ENCODE measurements at places on chromosomes 12 and 14. TPM values are rescaled to one million over a fixed set of nuclear protein-coding genes. Genes with fewer than 3 reads are reported as not detected.

DNA sequence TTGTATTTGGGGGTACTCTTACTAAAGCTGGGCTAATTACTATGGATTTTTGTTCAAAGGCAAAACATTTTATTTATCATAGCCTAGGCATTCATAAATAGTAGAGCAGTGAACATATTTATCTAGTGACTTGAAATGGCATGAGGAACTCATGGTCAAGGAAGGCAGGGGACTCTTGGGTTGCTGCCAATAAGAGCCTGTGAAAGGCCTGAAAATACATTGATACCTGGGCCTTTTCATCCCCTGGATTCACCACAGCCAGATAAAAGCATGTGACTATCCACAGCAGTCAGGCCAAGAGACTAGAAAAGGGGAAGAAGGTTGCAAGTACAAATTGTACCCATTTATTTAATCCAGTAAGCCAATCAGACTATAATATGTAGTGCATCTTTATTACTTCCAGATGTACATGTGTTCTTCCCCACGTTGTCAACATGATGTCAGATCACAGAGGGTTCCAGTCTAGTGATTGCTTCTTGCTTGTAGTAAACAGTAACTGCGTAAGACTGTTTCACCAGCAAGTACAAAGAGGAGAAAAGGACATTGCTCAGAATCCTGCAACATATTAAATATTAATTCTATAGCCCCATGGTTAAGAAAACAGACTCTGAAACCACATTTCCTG, 409.7 kb downstream of the NOVA1 start:
- DNase-seq: no peak
- H3K27ac ChIP-seq: no peak overlapping the region
- H3K36me3 ChIP-seq: no peaks in the 10 kb centered on the region
- no peaks in the 10 kb centered on the region for H3K27me3 ChIP-seq
- no peak overlapping the region for H3K4me3 ChIP-seq
- H3K4me1 ChIP-seq: no peaks in the 10 kb centered on the region

DNA sequence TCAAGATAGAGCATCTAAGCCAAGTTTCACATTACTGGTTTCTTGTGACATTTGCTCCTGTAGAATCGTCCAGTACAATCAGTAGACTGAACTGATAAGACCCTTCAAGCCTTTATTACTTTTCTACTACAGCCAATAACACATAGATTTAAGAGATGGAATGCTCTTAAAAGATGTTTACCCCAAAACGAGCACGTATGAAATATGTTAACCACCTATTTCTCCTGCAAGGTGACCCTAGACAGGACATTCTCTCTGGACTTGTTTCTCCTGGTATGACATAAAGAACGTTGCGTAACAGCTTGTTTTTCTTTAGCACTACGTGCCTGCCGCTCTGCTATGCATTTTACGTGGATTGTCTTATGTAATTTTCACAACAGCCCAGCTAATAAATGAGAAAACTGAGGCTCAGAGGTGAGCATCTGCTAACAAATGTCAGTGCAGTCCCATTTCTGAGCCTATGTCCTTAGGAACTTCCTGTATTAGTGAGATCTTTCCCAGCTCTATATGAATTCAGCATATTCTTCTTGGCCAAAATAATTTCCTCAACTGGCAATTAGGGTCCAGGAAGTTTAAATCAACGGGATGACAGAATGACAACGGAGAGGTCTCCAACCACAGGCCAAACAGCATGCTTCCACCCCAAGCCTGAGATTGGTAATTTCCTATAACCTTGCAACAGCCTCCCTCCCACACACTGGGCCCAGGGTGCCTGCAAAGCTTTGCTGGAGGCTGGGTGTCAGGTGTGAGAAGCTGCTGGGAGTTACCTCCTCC, 3.7 kb downstream of the NFKBIA start:
- peak overlapping the region; percentile 99 for H3K4me3 ChIP-seq
- peak overlapping the region; percentile 76 for H3K27ac ChIP-seq
- H3K36me3 ChIP-seq: peaks cover 49% of the 10 kb centered on the region

GRCh38 chr12:103441437-103442181, 54.2 kb downstream of the C12orf42 start:
- H3K27me3 ChIP-seq: no peaks in the 10 kb centered on the region
- H3K36me3 ChIP-seq: no peaks in the 10 kb centered on the region
- peak overlapping the region; percentile 86 for H3K27ac ChIP-seq
- H3K4me3 ChIP-seq: peak overlapping the region; percentile 61
- peak; percentile 44 for DNase-seq

The SCNN1A gene
- total RNA-seq: not detected

The RNASE12 gene
- total RNA-seq: not detected
